ENCODE measurements at places on chromosomes 5 and 9.

DNA sequence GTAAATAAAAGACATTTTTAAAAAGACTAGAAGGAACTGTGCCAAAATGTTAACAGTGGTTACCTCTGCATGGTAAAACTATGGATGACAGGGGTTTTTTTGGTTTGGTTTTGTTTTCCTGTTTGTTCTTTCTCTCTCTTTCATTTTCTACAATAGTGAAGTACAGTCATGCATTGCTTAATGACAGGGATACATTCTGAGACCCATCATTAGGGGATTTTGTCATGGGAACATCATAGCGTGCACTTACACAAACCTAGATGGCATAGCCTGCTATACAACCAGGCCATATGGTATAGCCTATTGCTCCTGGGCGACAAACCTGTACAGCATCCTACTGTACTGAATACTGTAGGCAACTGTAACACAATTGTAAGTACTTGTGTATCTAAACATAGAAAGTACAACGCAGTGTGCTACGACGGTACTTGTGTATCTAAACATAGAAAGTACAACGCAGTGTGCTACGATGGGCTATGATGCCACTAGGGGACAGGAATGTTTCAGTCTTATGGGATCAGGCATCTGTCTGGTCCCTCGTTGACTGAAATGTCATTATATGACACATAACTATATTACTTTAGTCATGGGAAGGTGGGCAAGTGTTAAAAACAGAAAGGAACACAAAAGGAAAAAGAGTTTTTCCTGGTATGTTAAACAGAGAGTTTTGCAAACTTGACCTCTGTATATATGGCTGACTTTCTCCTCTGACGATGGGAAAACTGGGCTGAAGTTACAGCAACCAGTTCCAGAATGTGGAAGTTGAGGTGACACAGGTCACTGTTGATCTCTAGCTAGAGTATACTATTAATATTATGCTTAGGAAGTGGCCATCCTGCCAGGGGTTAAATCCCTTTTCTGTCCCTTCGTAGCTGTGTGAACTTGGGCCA is 7.4 kb upstream of the ADAM19 start:
- DNase-seq = no peak

DNA sequence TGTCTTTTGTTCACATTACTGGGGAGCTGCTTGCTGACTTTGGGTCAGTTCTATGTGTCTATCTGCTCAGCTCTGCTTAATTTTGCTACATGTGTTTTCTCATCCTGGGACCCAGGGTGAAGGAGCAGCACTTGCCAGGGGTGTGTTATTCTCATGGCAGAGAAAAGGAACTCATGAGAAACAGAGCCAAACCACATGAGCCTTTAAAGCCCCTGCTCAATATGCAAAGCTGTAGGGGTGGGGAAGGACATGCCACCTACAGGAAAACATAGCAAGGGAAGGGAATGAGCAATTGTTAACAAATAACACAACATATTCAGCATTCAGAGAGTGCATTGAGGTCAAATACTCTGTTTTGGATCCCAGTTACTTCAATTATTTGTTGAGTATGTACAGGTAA is 290.9 kb downstream of the CDK5RAP2 start:
- DNase-seq = no peak

DNA sequence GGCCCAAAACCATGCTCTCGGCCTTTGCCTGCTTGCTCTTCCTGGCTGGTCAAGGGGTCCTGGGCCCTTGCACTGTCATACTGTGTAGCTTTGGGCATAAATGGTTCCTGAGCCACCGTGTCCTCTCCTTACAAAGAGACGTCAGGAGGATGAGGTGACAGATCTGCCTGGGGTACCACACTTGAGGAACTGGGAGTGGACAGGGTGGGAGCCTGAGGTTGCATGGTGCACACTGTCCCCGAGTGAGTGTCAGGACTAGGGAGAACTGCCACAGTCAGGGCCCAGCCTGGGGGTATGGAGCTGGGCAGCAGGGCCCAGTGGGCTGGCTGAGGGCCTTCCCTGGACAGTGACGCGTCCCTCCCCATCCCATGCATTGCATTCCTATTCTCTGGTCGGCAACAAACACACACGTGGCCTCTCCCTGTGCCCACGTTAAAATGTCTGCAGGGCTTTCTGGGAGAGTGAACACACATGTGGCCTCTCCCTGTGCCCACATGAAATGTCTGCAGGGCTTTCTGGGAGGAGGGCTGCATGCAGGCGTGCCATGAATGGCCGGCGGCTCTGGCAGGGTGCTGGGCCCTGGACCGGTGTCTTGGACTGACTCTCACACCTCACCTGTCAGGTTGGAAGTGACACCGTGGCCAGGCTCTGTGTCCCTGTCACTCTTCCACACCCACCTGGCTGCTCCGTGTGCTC is 122.1 kb upstream of the COL5A1 start:
- DNase-seq = no peak

DNA sequence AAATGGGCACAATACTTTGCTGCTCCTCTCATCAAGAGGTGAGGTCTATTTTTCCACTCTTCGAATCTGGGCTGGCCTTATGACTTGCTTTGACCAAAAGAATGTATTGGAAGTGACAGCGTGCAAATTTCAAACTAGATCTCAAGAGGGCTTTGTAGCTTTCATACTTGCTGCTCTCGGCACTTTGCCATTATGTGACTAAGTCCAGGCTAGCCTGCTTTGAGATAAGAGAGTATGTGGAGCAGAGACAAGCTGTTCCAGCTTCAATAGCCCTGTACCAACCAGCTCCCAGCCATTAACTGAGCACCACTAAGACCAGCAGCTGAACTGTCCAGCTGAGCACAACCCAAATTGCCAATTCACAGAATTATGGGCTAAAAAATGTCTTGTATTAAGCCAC is 124.6 kb downstream of the ACER2 start:
- DNase-seq = no peak

DNA sequence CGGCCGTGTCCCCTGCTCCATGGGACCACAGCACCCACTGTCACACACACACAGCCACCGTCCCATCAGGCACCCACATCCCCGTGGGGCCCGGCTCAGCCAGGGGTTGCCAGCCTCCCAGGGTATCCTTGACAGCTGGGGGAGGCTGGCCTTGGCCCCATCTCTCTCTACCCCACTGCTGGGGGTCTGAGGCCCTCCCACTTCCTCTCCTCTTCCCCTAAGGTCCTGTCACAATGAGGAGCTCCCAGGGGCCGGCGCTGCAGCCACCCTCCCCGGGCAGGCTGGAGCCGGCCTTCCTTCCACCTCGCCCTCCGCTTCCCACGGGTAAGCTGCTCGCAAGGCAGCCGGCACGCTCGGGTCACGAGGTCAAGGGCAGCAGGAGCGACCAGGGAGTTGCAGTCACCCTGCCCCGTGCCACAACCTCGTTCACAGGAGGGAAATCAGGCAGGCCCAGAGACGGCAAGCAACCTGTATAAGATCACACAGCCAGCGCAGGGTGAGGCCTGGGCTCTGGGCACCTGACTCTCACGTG is 38.6 kb upstream of the NOTCH1 start:
- no peak for DNase-seq

DNA sequence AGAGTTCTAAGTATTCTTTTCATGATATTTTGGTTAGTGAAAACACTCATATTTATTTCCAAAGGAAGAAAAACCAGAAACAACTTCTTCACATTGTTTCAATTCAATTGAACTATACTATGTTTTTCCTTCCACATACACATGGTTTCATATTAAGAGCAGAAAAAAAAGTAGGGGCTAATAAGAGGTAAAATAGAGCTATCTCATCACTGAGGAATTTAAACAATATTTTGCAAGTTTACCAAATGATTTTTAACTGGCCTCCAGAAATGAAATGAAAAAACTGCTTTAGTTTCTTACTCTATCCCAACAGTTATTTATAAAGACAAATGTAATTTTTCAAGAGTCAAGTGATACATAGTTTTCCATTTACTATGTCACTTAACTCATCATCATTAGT is 233.5 kb downstream of the RFX3 start:
- no peak for DNase-seq
